AG04450 (cell line): ENCODE measurements at places on chromosomes 2 and 18.

- DNase-seq = no peak
Observed at GRCh38 chr2:105636109-105636740, 108.5 kb upstream of the NCK2 start.

DNA sequence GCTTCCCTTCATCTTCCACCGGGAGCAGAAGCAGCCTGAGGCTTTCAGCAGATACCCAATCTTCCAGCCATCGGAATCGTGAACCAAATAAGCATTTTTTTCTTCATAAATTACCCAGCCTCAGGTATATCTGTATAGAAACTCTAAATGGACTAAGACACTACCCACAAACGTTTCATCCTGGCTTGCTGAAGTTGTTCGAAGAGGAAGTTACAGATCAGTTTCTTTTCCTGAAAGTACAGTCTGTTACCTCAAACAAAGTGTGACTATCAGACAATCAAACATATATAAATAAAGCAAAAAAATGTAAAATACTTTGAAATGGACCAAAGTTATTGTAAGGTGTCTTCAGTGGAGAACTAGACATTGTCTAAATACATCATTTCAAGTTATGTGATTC lies 97.9 kb downstream of the MREG start:
- no peak for DNase-seq

DNA sequence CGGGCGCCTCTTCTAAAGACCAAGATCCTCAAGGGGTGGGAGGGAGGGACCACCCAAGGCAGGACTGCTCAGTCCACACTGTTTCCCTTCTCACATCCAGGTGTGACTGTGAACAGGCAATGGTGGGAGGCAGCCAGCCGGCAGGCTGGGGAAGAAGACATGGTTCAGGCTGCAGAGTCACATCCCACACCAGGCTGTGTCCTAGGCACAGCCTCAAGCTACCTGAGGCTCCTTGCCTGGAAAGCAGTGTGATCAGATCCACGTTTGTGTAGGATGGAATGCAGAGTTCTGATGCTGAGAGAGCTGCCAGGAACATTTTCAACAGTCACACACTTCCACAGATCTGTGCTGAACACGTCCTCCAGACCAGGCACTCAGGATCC lies 16.4 kb downstream of the SLC66A2 start:
- DNase-seq = no peak

DNA sequence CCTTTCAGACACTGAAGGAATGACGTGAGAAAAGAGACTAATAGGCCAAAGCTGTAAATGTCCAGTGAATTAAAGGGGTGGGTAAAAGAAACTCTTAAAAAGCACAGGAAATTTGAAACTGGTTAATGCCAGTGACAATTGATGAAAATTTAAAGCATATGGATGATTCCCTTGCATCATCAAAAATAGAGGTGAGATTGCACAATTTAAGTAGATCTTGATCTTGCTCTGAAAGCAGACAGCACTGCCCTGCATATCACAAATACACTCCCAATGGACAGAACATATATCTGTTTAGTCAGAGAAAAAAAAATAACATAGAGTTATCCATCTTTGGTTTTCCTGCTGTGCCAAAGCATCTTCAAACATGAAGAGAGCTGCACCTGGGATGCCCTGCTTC lies 86.7 kb upstream of the UBE2E3 start:
- DNase-seq = no peak

GRCh38 chr2:19156646-19157045 lies 201.8 kb downstream of the OSR1 start:
- DNase-seq = no peak

- DNase-seq = no peak
Observed at GRCh38 chr2:175350105-175350504, 168.6 kb upstream of the ATP5MC3 start.

DNA sequence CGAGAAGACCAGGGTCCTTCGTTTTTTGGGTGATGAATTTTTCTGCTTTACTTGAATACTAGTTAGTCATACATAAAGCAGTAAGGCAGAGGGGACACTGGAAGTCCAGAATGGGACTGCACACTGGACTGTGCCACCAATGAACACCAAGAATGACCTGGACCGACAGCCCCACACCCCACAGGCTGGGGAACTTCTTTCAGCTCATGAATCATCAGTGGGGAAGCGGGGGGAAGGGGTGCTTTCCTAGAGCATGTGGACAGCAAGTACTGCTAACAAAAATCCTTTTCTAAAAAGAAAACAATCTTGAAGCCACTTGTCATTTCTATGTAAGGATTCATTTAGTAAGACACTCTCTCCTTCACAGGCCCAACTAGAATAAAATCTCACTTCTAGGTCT lies 86.0 kb downstream of the DTNB start:
- DNase-seq = peak; percentile 1

DNA sequence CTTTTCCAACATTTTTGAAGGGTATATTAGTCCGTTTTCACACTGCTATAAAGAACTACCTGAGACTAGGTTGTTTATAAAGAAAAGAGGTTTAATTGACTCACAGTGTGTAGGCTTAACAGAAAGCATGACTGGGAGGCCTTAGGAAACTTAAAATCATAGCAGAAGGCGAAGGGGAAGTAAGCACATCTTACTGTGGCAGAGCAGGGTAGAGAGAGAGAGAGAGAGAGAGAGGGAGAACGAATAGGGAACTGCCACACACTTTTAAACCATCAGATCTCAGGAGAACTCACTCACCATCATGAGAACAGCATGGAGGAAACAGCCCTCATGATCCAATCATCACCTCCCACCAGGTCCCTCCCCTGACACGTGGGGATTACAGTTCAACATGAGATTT lies 420.3 kb downstream of the SOCS6 start:
- DNase-seq = no peak

DNA sequence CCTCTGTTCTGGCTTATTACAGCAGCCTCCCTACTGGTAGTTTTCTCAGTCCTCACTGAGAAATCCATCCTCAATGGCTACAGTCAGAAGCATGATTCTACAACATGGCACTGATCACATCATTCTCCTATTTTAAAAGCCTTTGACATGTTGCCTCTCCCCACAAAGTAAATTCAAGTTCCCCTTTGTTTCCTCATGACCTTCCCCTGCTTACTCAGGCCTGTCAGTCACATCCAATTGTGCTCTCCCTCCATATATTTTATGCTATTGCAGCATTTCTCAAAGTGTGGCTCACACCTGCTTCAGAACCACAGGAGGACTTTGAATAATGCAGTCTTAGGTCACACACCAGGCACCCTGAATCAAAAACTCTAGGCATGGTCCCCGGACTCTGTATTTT lies 124.6 kb downstream of the SPOPL start:
- DNase-seq = no peak

GRCh38 chr18:12239431-12239830 lies 14.7 kb upstream of the CIDEA start:
- no peak for DNase-seq

DNA sequence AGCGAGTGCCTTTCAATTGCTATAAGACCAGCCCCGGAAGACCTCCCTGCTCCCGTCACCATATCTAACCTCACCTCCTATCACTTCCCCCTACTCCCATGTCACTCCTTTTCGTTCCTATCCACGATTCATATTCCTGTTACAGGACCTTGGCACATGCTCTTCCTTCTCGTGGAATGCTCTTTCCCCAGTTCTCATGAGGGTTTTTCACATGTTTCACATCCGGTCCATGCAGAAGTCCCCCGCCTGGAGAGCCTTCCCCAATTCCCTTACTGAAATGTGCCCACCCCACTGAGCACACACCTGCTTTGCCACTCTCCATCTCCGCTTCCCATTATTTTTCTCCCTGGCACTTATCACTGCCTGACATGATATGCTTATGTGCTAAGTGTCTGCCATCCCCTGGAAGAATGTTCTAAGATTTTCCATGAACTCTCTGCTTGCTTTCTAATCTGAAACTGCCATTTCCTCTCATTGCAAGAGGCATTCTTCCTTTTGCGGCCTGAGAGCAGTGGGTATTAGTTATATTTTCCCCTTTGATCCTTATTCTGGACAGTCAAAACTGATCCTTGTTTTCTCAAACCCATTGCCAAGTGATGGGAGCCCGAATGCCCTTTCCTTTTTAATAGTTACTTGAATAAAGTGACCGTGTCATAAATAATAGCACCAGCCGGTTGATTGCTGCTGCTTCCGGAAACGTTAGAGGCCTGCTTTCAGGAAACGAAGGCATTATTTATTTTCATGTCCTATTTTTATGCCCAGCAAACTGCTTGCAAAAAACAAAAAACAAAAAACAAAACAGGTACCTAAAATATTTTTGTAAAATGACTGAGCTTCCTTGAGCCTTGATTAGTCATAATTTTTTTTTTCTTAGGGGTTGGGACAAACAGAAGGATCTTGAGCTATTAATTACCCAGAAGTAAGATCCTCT lies 127.9 kb downstream of the ZNF532 start:
- DNase-seq = no peak

DNA sequence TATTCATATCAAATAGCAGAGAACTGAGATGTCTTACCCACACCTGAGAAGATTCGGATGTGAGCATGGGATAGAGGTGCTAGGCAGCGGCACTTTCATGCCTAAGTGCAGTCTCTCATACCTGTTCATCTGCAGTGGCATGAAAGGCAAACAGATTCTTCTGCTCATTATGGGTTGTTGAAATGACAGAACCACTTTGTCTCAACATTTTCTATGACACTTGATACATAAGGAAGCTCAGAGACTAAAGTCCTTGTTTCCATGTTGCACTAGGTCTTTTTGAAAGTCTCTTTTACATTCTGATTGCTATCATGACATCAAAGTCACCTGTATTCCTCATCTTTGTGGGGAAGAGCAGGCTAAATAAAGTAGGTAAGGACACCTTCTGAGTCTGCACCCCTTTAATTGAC lies 8.0 kb upstream of the SCN1A start:
- no peak for DNase-seq

DNA sequence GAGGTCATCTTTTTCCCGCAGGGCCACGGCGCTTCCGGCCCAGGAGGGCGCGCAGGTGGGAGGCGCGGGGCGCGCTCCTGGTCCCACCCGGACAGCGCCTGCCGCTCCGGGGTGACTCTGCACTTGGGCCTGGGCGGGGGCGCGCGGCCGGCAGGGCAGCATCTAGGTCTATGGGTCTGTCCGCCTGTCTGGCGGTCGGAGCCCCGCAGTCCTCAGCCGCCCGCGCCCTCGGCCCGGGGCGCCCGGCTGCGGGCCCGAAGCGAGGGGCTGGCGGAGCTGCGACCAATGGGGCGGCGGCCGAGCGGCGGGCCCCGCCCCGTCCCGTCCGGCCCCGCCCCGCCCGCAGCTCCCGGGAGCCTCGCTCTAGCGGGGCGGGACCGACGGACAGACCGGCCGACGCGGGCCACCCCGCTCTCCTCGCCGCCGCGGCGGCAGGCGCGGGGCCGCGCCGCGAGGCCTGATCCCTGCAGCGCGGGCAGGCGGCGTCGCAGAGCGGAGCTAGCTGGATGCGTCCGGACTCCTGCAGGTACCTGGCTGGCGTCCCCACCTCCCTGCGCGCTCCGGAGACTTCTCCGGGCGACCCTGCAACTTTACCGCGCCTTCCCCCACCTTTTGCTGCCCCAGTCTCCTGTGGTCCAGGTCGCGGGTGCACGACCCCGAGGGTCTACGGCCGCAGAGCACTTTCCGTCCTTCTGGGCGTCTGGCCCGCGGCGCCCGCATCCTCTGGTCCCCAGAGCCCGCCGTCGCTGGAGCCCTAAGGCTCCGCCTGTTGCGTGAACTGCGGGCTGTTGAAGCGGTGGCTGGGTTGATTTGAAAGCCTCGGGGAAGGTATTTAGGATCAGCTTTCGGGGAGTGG lies at the start of gene KCNS3:
Gene KCNS3, plus strand, starts transcription at position 387 of the 856 bp plus-strand sequence. CDS start 52,342 bp downstream, outside the sequence.
- DNase-seq = no peak

DNA sequence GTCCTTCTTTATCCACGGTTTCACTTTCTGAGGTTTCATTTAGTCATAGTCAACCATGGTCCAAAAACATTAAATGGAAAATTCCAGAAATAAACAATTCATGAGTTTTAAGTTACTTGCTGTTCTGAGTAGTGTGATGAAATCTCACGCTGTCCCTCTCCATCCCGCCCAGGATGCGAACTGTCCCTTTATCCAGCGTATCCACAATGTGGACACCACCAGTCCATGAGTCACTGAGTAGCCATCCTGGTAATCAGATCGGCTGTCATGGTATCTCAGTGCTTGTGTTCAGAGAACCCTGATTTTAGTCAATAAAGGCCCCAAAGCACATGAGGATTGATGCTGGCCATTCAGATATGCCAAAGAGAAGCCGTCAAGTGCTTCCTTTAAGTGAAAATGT lies 3.7 kb downstream of the SP140L start:
- no peak for DNase-seq

GRCh38 chr2:217846321-217846743 lies 156.5 kb downstream of the TNS1 start:
- no peak for DNase-seq

DNA sequence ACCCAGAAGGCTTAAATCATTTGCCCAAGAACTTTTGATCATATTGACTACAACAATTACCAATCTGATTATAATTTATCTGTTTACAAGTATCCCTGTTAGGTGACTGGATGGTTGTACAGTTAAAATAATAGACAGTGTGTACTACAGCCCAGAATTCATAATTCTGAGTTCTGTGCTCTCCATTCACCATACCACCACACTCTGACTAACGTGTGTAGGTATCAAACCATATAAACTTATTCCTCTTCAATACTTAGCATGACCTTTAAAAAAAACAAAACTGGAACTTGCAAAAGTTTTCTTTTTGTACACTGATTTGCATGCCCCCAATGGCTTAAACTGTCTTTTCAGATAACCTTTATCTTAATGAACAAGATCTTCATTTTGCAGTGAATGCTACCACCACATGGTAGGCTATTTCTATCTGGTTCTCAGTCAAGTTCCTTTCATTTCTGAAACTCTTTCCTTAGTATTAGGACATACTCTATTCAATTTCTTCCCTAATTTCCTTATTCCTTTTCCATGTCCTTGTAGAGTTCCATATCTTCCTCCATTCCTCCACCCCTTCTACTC lies 50.9 kb downstream of the SOS1 start:
- no peak for DNase-seq

- peak; percentile 59 for DNase-seq
Observed at GRCh38 chr2:39994151-39994550, 215.1 kb upstream of the THUMPD2 start.

- no peak for DNase-seq
Observed at GRCh38 chr2:16285813-16286510, 345.6 kb downstream of the MYCN start.

GRCh38 chr18:51582551-51582950 lies 385.1 kb upstream of the MEX3C start:
- DNase-seq = no peak

DNA sequence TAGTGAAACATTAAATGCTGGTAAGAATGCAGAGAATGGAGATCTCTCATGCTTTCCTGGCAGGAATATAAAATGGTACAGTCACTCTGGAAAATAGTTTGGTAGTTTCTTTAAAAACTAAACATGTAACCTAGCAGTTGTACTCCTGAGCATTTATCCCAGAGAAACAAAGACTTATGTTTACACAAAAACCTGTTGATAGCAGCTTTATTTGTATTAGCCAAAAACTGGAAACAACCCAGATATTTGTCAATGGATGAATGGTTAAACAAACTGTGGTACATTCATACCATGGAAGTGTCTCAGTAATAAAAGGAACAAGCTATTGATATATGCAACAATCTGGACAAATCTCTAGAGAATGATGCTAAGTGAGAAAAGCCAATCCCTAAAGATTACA lies 81.7 kb upstream of the CTAGE1 start:
- no peak for DNase-seq
